ENCODE measurements at places on chromosomes 11 and 22.

DNA sequence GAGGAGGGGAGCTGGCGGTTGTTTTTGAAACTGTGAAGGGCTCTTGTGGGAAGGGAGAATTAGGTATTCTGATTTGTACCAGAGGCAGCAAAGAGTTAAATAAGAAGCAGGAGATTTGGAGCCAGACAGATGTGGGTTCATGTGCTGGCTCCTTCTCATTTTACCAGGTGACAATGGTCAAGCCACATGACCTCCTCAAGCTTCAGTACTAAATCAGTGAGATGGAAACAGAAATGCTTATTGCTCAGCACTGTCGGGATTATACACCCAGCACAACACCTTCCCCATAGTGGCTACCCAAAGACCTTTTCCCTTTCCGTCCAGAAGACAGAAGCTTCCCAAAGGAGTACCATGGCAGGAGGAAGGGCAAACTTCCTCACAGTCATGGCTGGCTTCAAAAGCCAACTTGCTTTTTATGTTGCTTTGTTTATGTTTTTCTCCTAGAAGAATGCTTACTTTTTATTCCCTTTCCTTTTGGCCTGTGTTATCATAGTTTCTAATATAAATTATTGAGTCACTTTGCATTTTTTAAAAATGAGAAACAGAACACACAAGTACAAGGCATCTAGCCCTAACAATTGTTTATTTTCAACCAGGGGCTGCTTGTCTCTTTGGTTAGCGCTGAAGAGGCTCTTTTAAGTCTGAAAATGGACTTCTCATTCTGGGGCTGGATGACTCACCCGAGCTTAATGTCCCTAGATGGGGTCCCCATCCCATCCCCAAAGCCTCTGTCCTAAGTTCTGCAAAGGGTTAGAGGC is 181.5 kb upstream of the ZBED5 start:
- no peak for DNase-seq

- no peak for DNase-seq
These were observed 18.3 kb downstream of the FAR1 start for GRCh38 chr11:13686776-13687175.

DNA sequence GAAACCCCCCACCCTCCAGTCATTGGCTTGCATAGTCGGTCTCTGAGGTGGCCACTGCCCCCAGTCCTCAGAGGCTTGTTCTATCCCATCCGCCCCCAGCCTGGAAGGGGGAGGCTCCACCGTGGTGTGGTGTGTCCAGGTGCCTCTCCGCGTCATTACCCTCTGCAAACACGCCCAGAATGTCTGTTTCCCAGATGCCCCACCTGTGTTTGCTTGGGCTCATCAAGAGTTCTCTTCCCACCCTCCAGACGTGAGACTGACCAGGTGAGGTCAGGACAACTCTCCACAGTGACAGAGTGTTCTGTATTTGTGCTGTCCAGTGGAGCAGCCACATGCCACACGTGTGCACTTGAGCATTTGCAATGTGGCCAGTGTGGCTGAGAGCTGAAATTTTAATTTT is 24.9 kb downstream of the LRRC10B start:
- DNase-seq = no peak

DNA sequence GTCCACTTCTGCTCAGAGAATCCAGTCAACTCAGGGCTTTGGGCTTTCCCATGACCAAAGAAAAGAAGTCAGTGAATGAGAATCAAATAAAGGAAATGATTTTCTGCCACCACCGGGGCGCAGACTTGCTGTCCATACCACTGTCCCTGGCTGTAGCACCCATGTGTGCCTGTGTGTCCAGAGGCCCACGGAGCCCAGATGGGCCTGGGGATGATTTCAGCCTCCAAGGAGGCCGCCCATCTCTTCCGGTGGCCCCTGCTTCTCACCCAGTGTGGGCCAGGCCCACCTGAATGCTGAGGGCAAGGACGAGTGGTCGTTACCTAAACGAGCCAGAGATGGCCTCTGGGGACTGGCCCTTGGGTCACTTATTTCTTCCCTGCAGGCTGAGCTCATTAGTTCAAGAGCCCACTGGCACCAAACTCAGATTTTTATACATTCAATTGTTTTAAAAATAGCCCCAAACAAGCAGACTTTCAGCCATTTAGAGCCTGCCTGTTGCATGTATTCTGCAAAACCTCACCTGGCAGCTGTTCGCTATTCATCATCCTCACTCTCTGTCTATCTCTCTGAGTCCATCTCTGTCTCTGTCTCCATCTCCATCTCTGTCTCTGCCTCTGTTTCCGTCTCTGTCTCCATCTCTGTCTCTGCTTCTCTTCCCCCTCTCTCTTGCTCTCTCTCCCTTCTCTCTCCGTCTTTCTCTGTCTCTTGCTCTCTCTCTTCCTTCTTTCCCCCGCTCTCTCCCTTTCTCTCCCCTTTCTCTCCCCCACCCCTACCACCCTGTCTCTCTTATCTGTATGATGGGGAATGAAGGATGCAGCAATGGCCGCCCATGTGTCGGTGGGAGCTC is 24.2 kb downstream of the KRTAP5-5 start:
- DNase-seq = no peak

DNA sequence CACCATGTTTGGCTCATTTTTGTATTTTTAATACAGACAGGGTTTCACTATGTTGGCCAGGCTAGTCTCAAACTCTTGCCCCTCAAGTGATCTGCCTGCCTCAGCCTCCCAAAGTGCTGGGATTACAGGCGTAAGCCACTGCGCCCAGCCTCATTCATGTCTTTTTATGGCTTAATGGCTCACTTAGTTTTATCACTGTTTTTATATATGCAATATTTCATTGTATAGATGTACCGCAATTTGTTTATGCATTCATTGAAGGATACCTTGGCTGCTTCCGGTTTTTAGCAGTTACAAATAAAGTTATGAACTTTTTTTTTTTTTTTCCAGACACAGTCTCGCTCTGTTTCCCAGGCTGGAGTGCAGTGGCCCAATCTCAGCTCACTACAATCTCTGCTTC is 5.5 kb upstream of the TCN2 start:
- DNase-seq = no peak
